ENCODE measurements at places on chromosomes 3 and 15. TPM values are rescaled to one million over a fixed set of nuclear protein-coding genes. Genes with fewer than 3 reads are reported as not detected.

Gene LRRC31
- not detected for total RNA-seq

Gene CPA3
- not detected for total RNA-seq

Gene CYP8B1
- not detected for total RNA-seq

Gene SPATA12
- total RNA-seq, result not detected

Gene VWA5B2
- not detected for total RNA-seq

Gene SCG3
- total RNA-seq, result not detected

Gene CCR5
- total RNA-seq, result under 0.01 TPM

Gene GMPPB
- 13.6 TPM for total RNA-seq

- no peak for DNase-seq
These were observed 3.0 kb downstream of the SS18L2 start for GRCh38 chr3:42593635-42594034.

GRCh38 chr3:158727206-158728060, 4.8 kb downstream of the RARRES1 start:
- DNase-seq, result peak; percentile 75

- no peak for DNase-seq
These were observed 139.8 kb downstream of the TPRG1 start for GRCh38 chr3:189311521-189311920.

DNA sequence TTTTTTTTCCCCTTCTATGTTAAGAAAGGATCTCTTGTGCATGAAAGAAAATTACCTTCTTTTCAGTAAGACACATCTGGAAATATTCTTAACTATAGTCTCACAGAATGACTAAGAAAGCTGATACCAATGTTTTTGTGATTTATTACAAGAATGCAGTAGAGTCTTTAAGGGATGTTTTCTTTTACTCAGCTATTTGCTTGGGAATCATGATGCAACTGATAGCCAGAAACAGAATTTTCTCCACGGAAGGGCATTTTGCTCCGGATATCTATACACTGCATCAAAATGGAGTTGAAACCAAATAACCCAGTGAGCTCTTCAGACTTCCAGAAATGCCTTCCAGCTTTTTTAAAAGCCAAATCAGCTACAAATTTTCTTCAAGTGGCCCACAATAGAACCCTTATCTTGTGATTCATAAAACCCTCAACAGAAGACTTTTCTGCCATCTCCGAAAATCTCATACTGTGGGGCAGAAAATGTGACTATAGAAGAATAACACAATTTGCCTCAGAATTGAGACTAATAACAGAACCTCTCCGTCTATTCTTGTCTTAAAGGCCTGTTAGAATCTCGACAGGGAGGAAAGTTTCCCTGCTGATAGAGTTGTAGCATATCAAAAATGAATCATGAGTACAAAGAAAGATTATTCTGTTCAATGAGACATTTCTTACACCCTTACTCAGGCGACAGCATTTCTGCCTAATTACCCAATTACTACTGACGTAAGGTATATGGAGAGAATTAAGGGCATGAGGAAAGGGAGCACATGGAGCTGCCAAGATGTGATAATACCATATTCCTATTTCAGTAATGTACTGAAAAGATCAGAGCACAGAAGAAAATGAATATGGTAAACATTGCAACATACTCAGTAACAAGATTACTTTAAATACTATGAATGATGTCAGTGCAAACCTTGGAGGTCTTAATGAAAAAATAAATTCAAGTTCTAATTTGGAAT, 900.1 kb downstream of the ROBO1 start:
- peak; percentile 81 for DNase-seq

DNA sequence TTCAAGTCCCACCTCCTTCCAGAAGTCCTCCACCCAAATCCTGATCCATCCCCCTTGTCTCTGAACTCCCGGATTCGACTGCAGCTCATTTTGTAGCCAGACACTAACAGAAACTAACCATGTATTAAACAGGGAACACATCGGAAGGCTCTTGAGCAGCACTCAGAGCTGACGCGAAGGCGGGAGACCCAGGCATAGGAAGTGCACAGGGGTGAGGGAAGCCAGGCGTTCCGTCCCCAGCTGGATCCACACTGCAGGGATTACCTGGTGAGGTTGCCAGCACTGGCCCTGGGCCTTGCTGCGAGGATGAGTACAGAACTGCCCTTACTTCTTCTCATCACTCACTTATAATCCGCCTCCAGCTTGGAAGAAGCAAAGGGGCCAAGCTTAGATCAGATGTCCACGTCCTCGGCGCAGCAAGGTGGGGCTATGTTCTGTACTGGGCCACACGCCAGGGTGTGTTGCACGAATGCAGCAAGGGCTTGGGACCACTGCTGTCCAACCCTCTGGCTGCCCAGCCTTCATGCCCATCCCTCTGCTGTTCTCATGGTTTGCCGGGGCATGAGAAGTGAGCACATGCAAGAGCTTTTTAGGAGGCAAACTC, 124.2 kb upstream of the SMAD3 start:
- DNase-seq, result no peak

DNA sequence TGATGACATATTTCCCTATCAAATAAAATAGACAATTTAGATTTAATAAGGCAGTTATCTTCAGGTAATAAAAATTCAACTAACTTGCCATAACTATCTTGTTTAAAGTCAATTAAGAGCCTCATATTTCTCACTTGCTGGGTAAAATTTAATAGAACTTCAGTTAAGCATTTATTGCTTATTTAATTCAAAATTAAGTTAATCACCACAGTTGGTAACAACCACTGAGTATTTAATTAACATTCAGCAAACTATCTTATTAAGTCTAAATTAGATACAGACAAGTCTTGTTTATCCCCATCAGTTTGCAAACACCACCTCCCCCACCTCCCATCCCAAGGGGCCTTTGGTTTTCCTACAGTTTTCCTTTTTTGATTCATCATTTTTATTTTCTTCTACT, 14.7 kb downstream of the LPP start:
- no peak for DNase-seq

GRCh38 chr3:122392868-122393844, 9.2 kb downstream of the FAM162A start:
- DNase-seq, result peak; percentile 60

DNA sequence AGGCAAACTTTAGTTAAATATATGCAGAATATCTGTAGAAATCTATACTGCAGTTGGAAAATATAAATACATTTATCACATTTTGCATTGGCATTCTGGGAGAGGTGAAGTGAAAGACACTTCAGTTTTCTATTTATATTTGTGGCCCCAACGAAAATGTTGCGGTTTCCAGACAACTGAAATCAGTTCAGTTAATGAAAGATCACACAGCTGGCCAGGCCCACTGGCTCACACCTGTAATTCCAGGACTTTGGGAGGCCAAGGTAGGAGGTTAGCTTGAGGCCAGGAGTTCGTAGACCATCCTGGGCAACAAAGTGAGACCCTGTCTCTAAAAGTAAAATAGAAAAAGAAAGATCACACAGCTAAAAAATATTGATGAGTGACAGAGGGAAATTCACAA, 11.9 kb upstream of the CLASP2 start:
- no peak for DNase-seq

DNA sequence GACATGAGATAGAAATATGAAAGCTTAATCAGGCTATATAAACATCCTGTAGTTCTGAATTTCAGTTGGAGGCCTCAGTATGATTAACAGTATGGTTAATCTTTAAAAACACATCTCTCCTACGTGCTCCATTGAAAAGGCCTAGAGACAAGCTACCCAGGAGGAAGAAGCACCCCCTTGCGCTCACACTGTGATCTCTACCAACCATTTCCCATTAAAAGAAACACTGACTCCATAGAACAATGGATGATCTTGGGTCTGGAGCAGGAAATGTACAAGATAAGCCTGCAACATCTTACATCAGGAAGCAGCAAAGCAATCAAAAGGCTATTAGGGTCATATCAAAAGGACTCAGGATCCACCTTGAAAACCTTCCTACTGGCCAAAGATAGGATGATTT, 3.4 kb upstream of the EOGT start:
- DNase-seq, result no peak

GRCh38 chr3:29168081-29168480, 112.8 kb upstream of the RBMS3 start:
- DNase-seq, result no peak

DNA sequence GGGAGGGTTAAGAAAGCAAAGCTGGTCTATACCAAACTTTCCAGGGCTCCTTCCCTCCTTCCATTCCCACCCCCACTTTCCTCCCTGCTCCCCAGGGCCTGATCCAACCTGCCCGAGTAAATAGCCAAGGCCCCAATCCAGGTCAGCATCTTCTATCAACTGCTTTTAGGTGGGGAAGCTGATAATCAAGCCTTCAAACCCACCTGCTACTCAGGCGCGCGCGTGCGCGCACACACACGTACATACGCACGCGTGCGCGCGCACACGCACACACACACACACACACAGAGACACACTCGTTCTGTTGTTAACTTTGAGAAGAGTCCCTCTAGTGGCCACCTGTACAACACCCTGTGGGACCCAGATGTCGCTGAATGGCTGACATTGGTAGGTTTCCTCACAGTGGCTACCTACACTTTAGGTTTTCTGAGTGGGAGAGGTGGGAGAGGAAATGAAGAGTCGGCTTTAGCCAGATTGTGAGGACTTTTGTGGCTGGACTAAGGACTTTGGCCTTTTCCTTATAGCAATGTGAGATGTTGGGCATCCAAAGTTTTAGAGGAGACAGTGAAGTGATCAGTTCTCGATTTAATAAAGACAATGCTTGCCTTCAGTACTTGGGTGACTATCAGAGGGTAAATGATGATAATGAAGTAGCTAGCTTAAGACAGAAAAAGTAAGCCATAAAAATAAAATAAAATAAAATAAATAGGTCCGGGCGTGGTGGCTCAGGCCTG, 179.9 kb upstream of the C2CD4B start:
- peak; percentile 57 for DNase-seq

DNA sequence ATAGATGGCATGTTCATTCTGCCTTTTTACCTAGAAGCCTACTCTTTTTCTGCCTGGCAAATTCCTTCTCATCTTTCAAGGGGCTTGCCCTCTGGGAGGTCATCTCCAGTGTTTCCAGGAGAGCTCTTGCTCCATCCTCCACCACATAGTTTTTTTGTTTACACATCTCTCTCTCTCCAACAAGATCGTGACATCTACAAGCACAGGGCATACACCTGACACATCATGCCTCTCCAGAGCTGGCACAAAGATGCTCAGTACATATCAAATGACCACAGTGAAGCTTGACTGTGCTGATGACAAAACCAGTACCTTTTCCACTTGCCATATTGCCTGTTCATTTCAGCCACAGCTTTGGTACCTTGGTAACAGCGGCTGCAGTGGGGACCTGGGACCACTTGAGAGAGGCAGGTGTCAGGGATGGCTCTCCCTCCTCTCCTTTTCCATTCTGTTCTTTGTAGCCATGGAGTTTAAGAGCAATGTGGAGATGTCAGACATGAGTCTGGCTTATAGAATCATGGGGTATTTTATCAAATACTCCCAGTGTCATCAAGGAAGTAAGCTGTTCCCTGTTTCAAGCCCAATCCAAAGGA, 15.4 kb downstream of the ALPK3 start:
- no peak for DNase-seq

DNA sequence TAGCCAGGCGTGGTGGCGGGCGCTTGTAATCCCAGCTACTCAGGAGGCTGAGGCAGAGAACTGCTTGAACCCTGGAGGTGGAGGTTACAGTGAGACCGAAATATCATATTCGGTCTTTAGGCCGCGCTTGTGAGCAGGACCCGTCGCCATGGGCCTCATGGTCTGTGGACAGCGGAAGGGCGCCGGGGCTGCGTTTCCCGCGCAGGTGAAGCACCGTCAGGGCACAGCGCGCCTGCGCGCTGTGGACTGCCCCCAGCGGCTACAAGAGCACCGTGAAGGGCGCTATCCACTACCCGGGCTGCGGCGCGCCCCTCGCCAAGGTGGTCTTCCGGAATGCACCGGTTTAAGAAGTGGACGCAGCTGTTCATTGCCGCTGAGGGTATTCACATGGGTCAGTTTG, 482.0 kb upstream of the NAALADL2 start:
- DNase-seq, result no peak

- DNase-seq, result no peak
These were observed 5.2 kb upstream of the EBLN2 start for GRCh38 chr3:73056014-73056844.

DNA sequence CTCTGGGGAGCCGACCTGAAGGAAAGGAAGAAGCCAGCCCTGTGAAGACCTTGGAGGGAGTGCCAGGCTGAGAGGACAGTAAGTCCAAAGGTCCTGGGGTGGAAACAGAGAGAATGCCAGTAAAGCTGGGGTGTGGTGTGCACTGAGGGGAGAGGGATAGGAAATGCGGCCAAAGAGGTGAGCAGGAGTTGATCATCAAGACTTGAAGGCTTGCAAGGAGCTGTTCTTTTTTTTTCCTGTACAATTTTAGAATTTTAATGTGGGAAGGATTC, 73.8 kb downstream of the SYNPR start:
- DNase-seq, result no peak

DNA sequence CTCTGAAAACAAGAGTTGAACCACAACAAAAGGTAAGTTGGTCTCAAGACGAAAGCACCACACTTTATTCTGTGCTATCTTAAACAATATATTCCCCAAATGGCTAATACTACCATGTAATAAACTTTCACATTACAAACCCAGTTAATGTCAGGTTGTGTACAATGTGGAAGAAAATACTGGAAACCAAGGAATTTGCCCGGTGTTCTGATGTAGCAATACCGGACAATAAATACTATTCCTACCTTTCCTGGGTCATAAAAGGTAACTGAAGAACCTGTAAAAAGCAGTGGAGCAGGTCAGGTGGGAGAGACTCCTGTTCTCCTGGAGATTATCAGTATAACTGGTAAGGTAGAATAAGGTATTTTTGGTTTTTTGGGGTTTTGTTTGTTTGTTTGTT, 3.9 kb downstream of the CFAP44 start:
- no peak for DNase-seq

GRCh38 chr15:85707519-85708338, 87.0 kb downstream of the KLHL25 start:
- DNase-seq, result peak; percentile 55

DNA sequence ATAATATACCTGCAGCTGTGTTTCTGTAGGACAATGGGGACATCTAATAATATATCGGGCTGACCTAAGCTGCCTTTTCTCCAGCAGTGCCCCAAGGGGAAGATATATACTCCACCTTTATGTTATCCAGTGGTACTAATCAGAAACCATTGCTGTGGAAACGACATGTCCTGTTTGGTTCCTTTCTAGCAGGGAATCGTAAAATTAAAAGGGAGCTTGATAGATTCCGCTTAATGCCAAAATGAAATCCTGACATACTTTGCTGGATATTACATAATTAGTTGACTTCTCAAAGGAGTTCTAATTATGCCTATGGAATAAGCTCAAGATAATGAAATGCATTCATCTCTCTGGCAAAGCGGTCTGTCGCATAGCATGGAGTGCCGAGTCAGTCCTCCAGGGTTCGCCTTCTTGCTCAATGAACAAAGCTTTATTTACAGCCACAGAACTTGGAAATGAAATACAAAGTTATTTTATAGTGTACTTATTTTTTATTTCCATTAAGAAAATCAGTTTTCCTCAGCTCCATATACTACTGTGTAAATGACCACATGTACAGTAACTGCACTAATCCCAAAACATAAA, 262.8 kb downstream of the LRTM1 start:
- DNase-seq, result no peak

DNA sequence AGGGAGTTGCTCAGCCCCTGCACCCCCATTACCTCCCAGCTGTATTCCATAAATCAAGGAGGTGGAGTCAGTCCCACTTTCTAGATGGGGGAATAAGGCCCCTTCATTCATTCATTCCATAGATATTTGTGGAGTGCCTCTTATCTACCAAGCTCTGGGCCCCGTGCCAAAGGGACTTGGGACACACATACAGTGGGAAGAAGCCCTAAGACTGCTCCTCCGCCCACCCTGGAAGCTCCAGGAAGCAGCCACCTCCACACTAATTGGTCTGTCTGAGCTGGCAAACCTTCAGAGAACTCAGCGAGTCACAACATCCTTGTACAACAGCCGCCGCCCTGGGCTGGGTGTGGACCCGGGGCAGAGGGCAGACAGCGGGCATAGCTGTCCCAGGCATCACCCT, 6.4 kb downstream of the STRA6 start:
- peak; percentile 99 for DNase-seq

All from fibroblast of lung (primary cell).